ENCODE measurements at places on chromosomes 7 and 10.

DNA sequence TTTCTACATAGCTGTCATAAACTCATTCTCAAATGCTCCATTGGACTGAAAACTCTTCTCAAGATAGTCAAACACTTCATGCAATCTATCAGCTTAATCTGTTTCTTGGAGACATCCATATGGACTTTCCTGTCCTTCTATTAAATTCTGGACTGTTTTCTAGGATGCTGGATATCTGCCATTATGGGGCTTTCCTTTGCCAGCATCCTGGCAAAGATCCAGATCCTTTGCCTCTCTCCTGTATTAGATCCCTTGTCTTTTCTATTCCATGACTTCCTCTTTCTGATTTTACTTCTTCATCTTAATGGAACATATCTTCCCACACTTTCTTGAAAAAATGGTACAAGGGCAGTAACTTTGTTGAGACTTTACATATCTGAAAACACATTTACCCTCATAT is 35.9 kb upstream of the SKAP2 start:
- no peak for DNase-seq

DNA sequence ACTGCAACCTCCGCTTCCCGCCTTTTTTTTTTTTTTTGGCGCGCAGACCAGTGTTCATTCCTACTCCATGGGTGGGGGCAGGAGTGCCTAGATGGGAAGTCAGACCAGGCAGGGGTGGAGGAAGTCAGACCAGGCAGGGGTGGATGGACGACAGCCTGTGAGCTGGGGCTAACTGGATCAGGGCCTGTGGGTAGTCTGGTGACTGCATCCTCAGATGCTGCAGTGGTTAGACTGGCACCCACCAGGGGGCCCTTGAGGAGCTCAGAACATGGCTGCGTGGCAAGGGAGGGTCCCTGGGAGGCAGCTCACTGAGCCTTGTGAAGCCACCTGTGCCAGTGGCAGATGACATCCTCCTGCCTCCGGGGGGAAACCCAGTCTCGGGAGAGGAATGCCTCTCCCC is 35.1 kb downstream of the RCC1L start:
- DNase-seq: no peak

GRCh38 chr10:133251388-133252222 is 13.9 kb downstream of the VENTX start:
- DNase-seq: no peak

DNA sequence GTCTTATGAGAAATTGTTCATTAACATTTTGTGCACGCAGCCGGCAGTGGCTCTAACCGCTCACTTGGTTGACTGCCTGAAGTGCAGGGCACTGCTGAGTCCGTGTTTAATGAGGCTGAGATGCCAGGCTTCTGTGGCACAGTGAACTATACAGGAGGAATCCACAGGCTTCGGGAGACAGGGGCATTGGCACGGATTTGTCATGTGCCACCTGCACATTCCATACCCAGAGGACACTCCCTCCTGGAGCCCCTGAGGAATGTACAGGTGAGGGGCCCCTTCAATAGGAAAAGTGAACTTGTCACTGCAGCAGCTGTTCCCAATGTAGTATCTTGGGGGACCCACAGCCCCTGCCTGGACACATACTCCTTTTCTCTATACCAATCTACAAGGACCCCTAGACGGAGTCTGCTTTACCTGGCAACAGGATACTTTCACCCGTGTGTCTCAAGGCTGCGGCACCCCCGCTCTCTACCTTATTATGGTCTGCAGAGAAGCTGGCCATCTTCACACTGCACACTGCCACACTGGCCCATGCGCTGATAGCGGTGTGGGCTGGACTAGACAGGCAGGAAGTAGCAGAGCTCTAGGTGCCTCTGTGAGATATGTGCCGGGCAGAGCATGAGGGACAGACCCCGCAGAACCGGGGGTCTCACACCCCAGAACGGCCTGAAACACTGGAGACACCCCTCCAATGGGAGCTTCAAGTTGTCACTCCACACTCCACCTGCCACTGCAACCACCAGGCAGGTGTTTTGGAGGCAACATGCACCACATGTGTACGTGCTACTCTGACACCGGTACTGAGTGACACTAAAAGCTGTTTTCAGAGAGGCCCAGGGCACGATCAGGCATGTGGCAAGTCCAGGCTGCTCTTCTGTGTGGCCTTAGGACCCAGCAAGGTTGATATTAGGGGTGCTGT is 71.4 kb upstream of the RHEB start:
- no peak for DNase-seq

- DNase-seq: no peak
Observed at GRCh38 chr10:100656454-100656853, 88.9 kb upstream of the PAX2 start.

GRCh38 chr7:95723583-95724180 is 48.7 kb upstream of the DYNC1I1 start:
- DNase-seq: no peak

- no peak for DNase-seq
Observed at GRCh38 chr7:99003419-99003818, 125.1 kb downstream of the TRRAP start.

GRCh38 chr7:123275036-123275753 is 75.4 kb upstream of the SLC13A1 start:
- DNase-seq: no peak

GRCh38 chr7:21639206-21639868 is 96.5 kb downstream of the DNAH11 start:
- no peak for DNase-seq

GRCh38 chr7:15801041-15801440 is 114.6 kb upstream of the MEOX2 start:
- DNase-seq: no peak

DNA sequence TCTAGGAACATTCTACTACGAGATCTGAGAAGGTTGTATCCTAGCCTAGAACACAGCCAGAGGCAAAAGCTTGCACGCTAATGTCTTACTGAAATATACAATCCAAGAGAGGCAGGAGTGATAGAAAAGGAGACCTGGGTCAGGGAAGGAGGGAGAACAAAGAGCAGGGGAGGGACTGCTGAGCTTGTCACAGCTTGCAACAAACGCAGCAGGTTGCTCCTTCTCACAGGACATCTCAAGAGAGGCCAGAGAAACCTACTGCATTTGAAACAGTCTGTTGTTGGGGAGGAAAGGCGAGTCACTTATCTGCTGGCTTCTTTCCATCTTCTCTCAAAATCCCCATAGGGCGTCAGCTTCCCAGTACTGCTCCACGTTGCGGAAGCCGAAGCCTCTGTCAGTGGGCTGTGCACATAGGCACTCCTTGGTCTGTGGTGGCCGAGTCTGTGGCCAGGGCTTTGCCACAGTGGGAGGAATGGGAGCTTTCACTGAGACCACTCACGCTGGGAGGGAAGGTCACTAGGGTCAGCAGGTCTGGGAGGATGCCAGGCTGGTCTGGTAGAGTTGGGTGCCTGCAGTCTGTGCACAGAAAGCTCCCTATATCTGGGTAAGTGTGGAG is 25.8 kb upstream of the GPNMB start:
- no peak for DNase-seq

DNA sequence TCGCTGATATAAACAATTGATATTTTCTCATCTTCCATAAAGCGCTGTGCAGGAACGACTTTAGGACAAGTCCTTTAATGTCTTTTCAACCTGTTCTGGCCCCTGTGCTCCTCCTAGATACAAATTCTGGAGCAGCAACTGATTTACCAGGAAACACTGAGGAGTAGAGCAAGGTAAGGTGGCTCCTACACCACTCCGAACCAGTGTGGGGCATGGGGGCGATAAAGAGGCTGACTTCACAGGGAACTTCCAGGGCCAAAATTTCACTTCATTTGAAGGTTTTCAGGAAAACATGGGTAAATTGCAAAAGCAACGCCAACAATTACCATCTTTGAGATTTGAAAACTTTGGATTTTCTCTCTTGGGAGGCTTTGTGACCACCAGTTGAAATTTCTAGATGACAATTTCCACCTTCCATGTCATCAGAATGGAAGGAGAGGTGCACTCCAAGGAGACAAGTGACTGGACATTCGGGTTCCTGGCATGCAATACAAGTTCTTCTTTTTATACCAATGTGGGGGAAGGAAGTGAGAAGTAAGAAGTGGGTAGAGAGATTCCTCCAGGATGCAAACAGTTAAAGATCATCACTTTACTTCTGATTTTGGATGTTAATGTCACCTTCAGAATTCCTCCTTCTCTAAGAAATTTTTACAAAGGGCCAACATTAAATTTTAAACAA is 118.5 kb downstream of the FAM107B start:
- no peak for DNase-seq
